ENCODE measurements at places on chromosomes 7 and 10. TPM values are rescaled to one million over a fixed set of nuclear protein-coding genes. Genes with fewer than 3 reads are reported as not detected.
A peak's percentile ranks its signal among the peaks of the same experiment; 100 is the strongest.

The GPR26 gene
- not detected for polyA plus RNA-seq

The OGDHL gene
- not detected for polyA plus RNA-seq

DNA sequence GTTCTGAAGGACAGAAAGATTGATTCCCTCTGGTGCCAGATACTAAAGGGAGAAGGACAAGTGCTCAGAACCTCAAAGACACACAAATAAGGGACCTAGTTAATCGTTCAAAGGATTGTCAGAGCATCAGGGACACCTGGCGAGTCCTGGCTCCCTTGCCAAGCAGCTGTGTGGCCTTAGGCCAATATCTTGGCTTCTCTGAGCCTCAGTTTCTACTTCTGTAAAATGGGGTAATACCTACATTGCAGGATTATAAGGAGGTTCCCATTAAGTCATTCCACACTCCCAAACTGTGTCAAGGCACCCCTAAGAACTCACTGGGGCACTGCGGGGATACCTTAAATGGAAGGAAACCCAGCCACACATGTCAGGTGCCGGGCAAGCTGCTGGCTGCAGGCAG is 29.4 kb downstream of the DRGX start:
- DNase-seq, result no peak

The PCLO gene
- polyA plus RNA-seq, result not detected

- no peak for DNase-seq
Measured at GRCh38 chr7:3951316-3952055, 650.4 kb downstream of the SDK1 start.

The FAM221A gene
- polyA plus RNA-seq, result 2.1 TPM

DNA sequence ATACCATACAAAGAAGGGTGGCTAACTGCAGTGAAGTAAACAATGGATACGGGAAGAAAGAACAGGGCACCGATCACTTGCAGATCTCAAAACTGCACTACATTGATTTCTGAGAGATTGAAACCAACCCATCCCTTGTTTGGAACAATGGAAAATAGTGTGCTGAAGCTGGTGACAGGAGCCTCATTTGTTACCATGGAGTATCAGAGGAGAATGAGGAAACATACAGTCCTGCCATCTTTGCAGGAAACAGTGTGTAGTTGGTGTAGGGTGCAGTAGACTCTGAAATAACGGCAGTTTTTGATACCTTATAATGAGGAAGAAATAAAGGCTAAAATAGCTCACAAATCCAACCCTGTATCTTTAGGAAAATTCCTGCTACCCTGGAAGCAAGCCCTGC is 118.5 kb downstream of the ARHGAP21 start:
- no peak for DNase-seq

- DNase-seq, result no peak
Measured at GRCh38 chr10:114336823-114337509, 67.3 kb downstream of the AFAP1L2 start.

DNA sequence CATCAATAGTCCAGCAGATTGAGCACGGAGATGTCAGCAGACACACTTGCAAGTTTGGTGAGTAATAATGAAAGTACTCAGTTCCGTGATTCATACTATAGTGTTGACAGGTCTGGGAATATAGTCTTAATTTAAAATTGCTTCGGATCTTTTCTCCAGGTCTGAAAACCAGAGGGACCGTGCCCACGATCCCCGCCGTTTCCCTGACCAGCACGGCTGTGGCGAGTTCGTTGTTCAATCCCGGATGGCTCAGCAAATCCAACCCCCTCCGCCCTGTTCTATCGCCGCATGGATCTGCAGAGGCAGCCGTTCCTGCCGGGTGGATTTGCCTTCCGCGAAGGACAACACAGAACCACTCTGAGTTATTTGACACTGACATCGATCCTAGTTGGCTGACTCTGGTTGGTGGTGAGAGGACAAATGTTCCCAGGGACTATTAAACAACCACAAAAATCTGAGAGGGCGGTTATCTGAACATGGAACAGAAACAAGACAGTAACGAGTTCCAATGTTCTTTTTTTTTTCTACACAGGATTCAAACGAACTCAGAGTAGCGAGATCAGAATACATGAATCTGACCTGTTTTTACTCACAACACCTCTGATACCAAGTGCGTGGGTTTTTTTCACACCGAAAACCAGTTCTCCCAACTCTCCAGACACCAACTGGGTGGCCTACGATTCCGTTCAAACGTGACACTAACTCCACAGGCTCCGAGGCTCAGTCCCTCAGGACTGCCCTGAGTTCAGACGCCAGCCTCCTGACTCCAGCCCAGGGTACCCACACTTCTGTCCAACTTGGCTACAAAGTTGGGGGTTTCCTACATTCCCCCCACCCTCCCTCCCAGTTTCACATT is 52.7 kb downstream of the RBM17 start:
- DNase-seq, result no peak

- DNase-seq, result peak; percentile 11
Measured at GRCh38 chr7:108136191-108136688, 6.1 kb upstream of the LAMB4 start.

The POM121 gene
- 10.1 TPM for polyA plus RNA-seq

- no peak for DNase-seq
Measured at GRCh38 chr10:70974351-70974901, 86.1 kb upstream of the PCBD1 start.

The SMKR1 gene
- polyA plus RNA-seq, result 0.64 TPM

The BRAT1 gene
- polyA plus RNA-seq, result 27.0 TPM

The TMEM176A gene
- 1.9 TPM for polyA plus RNA-seq

The PPP1R17 gene
- polyA plus RNA-seq, result not detected

Data from naive B cell (primary cell).